ENCODE measurements at places on chromosomes 5 and 9. TPM values are rescaled to one million over a fixed set of nuclear protein-coding genes. Genes with fewer than 3 reads are reported as not detected.

DNA sequence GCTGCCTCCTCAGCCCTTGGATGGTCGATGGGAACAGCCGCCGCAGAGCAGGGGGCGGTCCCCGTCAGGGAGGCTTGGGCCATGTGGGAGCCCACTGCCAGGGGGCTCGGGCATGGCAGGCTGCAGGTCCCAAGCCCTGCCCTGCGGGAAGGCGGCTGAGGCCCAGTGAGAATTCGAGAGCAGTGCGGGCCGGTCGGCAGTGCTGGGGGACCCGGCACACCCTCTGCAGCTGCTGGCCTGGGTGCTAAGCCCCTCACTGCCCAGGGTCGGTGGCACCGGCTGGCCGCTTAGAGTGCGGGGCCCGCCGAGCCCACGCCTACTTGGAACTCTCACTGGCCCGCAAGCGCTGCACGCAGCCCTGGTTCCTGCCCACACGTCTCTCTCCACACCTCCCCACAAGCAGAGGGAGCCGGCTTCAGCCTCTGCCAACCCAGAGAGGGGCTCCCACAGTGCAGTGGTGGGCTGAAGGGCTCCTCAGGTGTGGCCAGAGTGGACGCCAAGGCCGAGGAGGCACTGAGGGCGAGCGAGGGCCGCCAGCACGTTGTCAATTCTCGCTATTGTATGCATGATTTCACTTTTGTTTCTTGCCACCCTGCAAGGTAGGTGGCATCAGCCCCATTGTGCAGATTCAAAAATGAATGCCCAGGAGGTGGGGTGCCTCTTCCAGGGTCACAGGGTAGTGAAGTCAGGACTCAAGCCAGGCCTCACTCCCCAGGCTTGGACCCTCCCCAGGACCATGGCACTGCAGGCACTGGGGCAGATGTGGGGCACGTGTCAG lies 48.6 kb downstream of the COL15A1 start:
- peaks cover 3% of the 10 kb centered on the region for H3K4me1 ChIP-seq
- peaks cover 21% of the 10 kb centered on the region for H3K27me3 ChIP-seq
- H3K36me3 ChIP-seq, result no peaks in the 10 kb centered on the region

GRCh38 chr5:73096239-73096575 lies 24.2 kb upstream of the TMEM171 start:
- no peak overlapping the region for H3K4me3 ChIP-seq
- H3K36me3 ChIP-seq, result peaks cover 6% of the 10 kb centered on the region
- no peaks in the 10 kb centered on the region for H3K4me1 ChIP-seq
- no peaks in the 10 kb centered on the region for H3K27me3 ChIP-seq

DNA sequence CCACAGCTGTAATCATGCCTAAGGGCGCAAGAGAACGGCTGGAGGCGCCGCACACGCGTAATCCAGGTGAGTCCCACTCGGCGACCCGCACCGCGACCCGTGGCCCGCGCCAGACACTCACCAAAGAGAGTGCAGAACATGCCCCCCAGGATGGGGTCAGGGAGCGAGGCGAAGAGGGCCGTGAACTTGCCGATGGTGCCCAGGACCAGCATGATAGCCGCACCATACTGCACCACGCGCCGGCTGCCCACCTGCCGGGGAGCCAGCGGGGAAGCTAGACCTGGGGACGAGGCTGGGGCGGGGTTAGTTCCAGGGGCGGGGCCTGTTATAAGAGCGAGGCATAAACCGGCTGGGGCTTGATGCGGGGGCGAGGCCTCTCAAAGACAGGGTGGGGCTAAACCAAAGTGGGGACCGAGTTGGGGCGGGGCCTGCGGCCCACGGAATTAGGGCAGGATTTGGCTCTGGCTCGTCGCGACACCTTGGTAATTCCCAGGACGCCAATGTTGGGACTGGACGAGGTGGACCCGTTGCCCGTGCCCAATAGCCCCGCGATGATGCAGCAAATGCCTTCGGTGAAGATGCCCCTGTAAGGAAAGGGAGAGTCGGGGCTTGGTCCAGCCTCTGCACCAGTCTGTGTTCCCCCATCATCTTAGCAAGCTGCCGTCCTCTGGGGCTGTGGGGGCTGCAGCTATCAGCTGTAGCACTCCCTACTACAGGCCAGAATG lies 4.8 kb downstream of the SLC23A1 start:
- peaks cover 5% of the 10 kb centered on the region for H3K4me1 ChIP-seq
- no peaks in the 10 kb centered on the region for H3K27me3 ChIP-seq
- no peak overlapping the region for H3K4me3 ChIP-seq
- H3K36me3 ChIP-seq, result peaks cover 12% of the 10 kb centered on the region
- no peak for DNase-seq

- no peak for DNase-seq
- H3K27me3 ChIP-seq, result no peaks in the 10 kb centered on the region
- no peak overlapping the region for H3K27ac ChIP-seq
- H3K4me1 ChIP-seq, result peaks cover 20% of the 10 kb centered on the region
- no peaks in the 10 kb centered on the region for H3K36me3 ChIP-seq
Observed at GRCh38 chr9:80679916-80680315, 1009.4 kb downstream of the TLE1 start.

Gene PCDHA1
- total RNA-seq, result not detected

Gene DDX46
- 61.7 TPM for total RNA-seq

Gene PCDHGB7
- total RNA-seq, result 14.1 TPM
